ENCODE measurements at places on chromosomes 2 and 18.
A peak's percentile ranks its signal among the peaks of the same experiment; 100 is the strongest.

DNA sequence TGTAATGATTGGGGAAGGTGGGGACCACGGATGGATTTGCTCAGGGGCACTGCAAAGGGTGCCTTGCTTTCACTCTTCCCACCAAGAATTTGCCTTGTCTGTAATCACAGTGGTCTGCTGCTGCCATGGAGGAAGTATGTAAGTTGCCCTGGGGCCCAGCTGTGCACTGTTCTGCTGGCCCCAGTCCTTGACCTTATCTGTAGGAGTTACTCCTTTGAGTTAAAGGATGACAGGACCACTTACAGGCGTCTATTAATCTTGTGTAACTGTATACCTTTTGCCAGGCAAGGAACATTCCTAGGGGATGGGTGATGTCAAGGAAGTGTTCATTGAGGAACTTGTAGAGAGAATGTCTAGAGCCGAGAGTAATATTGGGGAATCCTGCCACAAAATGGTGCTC lies 212.8 kb upstream of the LRRTM1 start:
- no peak for DNase-seq

DNA sequence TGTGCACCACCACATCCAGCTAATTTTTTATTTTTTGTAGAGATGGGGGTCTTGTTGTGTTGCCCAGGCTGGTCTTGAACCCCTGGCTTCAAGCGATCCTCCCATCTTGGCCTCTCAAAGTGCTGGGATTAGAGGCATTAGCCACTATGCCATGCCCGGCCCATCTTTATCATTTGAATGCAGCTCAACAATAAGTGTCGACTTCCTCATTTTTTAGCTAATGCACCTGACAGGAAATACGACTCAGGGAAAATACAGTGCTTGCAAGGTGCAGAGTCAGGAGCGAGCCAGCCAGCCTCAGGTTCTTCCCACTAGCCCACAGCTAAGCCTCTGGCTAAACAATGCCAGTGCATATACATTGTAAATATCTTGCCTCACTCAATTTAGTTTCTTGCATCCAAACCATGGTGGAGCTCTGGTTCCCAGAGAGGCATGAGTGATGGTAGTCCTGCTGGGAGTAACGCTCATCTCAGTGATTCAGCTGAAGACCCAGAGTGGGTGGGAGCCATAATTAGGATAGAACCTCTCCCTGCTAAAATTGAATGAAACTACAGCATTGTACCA lies 135.0 kb downstream of the TGIF1 start:
- no peak for DNase-seq

DNA sequence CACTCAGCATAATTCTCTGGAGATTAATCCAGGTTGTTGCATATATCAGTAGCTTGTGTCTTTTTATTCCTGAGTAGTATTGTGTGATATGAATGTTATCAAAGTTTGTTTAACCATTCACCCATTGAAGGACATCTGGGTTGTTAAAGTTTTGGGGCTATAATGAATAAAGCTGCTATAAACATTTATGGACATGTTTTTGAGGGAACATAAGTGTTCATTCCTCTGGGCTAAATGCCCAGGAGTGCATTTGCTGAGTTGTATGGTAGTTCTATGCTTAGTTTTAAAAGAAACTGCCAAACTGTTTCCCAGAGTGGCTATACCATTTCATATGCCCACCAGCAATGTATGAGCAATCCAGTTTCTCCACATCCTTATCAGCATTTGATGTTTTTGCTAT lies 21.8 kb upstream of the KCNJ13 start:
- DNase-seq = no peak

DNA sequence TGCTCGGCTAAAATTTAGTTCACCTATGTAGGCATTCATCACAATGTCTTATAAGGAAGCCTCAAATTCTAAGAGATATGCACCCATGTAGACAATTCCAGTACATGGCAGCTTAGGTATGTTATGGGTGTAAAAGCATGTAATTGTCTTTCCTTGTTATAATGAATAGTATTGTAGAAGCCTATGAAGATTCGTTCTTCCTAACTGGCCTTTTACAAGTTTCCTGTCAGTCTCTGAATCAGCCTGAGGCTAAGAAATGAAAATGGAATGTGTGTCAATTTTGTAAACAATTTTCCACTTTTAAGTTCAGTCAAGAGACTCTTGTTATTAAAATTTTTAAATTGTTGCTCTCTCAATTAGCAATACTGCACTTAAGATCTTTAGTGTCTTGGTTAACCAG lies 189.9 kb upstream of the GALNT5 start:
- no peak for DNase-seq

DNA sequence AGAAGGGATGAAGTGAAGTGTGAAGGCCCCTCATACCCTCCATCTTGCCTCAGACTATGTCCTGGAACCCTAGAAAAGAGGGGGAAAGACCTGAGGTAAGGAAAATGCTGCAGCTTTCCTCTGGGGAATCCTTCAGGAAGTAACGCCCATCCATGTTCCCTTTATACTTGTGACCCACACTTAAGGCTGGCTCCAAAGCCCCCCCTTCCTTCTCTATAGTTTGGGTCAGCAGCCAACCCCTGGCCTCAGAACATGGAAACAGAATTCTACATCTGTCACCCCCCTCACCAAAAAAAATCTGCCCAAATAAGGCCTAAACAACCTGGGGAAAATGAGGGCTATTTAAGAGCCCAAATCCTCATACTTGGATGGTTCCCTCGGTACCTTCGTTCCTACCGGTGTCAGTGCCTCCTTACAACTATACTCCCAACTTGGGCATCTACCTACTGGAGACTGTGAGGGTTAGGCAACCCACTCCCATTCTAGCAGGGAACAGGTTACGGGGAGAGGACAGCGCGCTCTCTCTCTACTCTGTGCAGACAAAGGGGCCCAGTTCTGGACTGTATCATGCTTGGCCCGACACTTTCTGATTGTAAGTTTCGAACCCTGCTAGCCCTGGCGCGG lies 689 bp downstream of the OST4 start:
- no peak for DNase-seq

GRCh38 chr2:201901786-201902185 lies 95.4 kb downstream of the CDK15 start:
- no peak for DNase-seq

DNA sequence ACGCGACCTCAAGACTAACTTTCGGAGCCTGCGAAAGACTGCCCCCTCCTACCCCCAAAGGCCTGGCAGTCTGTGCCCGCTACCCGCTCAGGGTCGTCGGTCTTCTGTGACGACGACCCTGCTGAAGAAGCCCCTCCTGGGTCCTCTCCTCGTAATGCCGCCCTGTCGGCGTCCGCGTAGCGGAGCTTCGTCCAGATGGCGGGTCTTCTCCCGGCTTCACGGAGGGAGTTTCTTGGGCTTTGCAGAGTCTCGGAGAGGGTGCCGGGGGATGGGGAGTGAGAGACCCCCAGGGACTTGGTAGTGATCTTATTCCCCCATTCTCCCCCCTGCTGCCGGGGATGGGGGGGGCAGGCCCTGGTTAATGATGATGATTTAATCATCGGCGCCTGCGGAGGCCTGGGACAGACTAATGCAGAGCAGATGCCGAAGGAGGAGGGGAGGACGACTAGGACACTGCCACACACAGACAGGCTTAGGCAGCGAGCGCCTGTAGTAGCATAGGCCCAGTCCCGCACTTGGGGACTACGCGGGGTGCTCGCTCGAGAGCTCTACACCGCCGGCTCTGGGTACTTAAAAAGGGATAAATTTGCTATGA lies 528 bp upstream of the PCGF1 start:
- DNase-seq = no peak

- DNase-seq = no peak
Observed at GRCh38 chr2:64586054-64586453, 61.9 kb downstream of the AFTPH start.

DNA sequence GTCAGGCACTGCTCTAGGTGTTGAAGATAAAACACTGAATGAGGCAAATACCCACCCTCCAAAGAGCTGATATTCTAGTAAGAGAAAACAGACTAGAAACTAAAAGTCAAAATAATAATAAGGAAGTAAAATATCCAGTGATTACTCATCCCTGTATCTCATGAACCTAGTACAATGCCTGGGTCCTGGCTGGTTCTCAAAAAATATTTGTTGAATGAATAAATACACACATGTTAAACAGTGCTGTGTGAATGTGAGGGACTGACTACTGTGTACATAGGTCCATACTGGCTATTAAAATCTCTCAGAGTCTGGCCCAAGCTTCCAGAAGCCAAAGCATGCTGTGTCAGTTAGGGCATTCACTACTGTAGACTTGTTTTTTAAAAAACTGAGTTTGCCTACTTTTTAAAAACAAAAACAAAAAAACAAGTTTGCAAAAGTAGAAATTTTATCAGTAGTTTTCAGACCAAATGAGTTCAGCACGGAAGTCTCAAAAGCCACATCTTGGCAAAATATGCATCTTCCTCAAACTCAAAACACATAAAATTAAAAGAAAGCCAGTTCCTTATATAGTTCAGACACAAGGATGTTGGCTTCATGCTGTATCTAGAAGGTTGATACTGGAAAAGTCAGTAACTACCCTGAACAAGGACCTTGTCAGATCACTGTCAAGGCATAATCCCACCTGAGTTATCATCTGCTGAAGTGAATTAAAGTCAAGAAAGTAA lies 136.2 kb downstream of the THADA start:
- DNase-seq = no peak

- DNase-seq = no peak
Observed at GRCh38 chr2:217650716-217651360, 352.0 kb downstream of the TNS1 start.

DNA sequence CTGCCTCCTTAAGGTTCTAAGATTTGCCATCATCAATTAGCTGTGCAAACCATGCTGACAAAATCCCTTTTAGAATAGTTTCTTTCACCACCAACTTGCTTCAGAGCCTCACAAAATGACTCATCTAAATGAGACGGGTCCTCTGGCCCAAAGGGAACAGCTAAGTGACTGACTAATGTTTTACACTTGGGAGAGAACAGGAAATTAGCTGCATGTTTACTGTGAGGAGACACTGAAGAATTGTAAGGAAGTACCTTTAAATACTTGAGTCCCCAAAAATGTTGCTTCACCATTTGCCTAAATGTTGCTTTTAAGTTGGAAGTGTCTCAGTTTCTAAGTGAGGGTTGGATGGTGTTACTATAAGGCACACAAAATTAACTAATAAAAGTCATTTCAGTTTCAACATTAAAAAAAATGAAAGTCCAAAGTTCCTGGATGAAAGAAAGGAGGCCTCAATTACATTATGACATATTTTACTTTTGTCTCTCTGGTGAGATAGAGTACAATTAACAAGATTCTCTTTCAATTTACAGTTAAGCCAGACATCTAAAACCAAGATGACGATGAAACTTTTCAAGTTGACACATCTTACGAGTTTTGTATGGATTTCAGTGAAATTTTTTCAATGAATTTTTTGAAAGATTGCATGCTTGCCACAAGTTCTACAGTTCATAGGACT lies 229.1 kb upstream of the FN1 start:
- peak; percentile 95 for DNase-seq

DNA sequence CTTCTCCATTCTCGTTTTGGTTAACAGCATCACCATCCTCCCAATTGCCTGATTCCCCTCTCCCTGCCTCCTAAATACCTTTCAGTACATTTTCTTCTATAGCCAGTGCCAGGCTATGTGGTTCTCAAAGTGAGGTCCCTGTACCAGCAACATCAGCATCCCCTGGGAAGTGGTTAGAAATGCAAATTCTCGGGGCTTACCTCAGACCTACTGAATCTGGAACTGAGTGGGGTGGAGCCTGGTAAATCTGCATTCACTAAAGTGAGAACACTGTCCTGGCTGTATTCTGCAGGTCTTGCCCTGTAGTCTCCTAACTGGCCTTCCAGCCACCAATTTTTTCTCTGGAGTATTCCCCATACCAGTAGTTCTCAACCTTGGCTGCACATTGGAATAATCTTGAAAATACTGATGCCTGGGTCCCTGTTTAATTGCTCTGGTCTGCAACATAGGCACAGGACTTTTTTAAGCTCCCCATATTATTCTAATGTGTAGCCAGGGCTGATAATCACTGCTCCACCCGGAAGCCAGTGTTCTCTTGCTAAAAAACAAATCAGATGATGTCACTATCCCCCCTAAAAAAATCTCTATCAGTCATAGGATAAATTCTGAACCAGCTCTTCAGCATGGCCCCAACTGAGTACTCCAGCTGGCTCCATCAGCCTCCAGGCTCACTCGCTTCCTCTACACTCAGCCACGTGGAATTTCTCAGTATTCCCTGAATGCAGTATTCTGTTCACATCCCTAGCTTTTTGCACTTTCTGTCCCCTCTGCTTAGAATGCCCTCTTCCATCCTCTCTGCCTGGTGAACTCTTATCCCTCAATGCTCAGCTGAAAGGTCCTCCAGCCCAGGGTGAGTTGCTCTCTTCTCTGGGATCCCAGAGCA lies 98.4 kb downstream of the CDK15 start:
- no peak for DNase-seq

DNA sequence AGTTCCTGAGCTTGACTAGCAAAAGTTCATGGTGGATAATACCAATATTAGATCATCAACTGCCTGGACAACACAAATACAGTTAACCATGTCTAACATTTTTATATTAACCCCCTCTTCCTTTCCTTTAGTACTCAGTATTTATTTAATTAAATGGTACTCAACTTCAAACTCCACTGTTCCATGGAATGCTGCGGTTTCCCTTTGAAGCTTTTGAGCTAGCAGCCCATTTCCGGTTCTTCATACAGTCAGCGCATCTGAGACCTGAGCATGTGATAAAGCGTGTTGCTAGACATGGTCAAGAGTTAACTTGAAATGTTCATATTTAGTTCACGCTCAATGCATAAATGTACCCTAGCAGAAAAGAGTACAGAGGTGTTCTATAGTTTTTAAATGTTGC lies 278.4 kb downstream of the ALPK2 start:
- DNase-seq = no peak

- no peak for DNase-seq
Observed at GRCh38 chr2:159546716-159547430, 69.5 kb downstream of the BAZ2B start.

- no peak for DNase-seq
Observed at GRCh38 chr2:29117636-29118303, 2.6 kb downstream of the CLIP4 start.

- no peak for DNase-seq
Observed at GRCh38 chr18:46169464-46169941, 65.3 kb downstream of the HAUS1 start.

GRCh38 chr18:26874283-26874682 lies 8.8 kb upstream of the AQP4 start:
- DNase-seq = no peak

DNA sequence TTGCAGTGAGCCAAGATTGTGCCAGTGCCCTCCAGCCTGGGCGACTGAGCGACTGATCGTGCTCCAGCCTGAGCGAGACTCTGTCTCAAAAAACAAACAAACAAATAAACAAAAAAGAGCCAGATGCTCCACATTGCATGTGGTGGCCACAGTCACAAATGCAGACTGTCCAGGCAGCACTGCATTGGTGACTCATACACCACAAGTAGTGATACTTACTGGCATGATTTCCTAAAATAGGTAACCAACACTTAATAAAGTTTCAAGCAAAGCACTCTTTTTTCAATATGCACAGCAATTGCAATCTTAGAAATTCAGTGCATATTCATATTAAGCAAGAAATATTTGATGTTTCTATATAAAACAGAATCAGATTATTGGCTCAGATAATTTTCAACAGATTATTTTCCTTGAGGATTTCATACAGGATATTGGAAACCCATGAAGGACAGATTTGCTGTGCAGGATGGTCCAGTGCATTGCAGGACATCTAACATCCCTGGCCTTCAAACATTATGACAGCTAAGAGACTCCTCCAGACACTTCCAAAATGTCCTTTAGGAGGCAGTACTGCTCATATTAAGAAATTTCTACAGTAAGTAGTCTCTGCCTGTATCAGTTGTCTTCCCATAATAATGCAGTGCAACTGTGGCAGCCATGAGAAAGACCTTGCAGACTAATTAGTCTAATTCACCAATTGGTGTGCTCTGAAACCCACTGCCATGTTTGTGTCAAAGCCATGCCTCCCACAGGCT lies 10.5 kb upstream of the SLC1A4 start:
- DNase-seq = no peak

GRCh38 chr2:157830696-157831570 lies 45.2 kb downstream of the ACVR1 start:
- DNase-seq = no peak
